ENCODE measurements at places on chromosomes 6 and 20. TPM values are rescaled to one million over a fixed set of nuclear protein-coding genes. Genes with fewer than 3 reads are reported as not detected.

DNA sequence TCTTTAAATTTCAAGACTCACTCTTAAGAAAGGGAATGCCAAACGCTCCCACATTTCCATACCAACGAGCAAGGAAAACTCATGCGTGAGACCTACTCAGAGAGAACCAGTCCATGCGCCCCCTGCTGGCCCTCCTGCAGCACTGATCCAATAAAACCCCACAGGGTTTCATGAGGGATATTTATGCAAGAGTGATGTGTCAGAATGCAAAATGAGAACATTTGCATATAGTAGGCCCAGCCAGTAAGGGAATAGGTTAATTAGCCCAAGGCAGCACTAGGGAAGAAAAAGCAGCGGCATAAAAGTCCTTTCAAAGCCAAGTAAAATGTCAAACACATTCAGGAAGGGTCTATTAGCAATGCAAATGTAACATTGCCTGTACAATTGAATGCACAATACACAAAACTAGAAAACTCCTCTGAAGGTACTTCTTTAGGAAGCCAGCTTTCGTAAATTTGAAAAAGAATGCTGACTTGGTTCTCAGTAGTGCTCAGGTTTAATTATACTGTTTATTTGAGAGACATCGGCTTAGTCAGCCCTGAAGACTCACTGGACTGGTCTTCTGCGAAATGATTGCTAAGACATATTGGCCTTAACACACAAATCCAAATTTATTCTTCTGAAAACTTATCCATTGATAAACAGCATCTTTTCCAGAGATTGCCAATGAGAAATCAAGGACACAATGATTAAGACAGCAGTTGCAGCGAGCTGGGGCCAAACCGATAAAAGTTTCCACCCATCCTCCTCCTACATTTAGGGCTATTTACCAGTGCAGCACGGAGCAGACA, 93.2 kb downstream of the GMPR start:
- peak; percentile 91 for DNase-seq

- no peak for DNase-seq
Measured at GRCh38 chr6:110622912-110623578, 146.6 kb upstream of the SLC22A16 start.

DNA sequence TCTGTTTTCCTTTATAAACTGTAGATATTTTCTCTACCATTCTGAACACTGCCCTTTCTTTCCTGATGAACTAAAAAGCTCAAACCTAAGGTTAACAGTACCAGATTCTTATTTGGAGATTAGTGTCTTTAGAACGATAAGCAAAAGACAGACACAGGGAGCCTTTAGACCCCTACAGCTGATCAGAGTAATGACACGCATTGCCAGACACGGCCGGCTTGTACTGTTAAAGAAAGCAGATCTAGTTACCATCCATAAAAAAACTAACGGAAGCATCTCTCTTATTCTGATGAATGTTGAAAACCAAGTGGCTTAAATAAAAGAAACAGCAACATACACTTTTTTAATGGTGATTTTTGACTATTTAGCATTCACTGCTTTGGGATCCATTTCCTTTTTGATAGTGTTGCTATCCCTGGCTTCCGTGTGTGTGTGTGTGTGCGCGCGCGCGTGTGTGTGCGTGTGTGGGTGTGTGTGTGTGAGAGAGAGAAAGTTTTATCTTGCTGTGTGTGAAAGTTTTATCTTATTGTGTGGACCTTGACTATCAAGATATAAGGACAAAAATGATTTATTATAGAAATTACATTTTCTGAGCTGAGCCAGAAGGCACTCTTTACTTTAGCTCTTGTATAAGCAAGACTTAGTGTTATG, 95.6 kb upstream of the SLC35B3 start:
- DNase-seq, result peak; percentile 54

- DNase-seq, result no peak
Measured at GRCh38 chr6:10373642-10374359, 41.1 kb downstream of the TFAP2A start.

GRCh38 chr6:1745814-1746213, 136.1 kb downstream of the FOXC1 start:
- DNase-seq, result no peak

DNA sequence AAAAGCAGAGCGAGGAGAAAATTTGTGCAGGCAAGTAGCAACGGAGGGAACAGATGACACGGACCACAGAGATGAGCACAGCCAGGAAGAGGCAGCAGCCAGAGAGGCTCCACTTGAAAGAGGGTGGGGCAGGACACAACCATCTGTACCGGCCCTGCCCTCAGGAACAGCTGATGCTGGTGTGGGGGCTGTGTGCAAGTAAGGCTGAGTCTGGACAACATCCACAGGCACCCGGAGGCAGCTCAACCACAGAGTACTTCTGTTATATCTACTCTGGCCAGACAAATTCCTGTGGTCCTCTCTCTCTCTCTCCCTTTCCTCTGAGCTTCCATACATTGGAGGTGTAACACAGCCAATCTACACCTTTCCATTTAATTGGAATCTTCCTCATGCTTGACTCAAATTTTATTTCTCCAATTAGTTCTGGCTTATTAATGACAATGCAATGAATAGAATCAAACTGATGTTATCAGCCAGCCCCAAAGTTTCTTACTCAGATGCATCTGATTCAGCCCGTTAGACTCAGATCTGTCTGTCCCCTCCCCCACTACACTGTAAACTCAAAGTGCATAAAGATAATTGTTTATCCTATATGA, 24.9 kb downstream of the KIF13A start:
- no peak for DNase-seq

DNA sequence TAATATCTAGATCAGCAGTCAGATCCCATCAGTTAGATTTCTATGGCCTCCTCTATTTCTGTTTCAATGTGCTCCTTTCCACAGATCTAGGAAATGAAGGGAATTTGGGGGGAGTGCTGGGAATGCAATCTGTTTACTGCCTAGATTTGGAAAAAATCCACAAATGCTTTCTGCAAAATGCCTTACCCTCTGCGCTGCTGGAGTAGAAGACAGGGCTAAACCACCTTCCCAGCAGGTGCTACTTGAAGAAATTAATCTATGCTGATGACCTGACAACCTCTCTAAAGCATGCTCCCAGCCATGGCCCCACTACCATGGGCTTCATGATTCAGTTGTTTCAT, 46.2 kb downstream of the LY86 start:
- peak; percentile 74 for DNase-seq

DNA sequence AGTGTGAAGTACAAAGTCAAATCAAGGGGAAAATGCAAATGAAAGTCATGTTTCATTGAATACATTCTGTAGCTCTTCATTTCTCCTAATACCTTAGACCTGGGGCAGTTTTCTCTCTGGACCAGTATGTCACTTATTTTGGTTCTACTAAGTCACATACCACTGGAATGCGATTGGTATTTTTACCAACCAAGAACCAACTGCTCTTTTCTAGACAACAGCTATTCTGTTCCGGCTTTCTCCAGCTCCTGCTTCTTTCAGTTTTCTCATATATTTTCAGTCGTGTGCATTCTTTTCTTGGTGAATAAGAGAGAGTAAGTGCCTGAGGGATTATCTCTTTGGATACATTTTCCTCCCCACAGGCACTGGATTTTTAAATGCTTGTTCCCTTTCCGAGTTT, 39.2 kb upstream of the SPACA1 start:
- no peak for DNase-seq

DNA sequence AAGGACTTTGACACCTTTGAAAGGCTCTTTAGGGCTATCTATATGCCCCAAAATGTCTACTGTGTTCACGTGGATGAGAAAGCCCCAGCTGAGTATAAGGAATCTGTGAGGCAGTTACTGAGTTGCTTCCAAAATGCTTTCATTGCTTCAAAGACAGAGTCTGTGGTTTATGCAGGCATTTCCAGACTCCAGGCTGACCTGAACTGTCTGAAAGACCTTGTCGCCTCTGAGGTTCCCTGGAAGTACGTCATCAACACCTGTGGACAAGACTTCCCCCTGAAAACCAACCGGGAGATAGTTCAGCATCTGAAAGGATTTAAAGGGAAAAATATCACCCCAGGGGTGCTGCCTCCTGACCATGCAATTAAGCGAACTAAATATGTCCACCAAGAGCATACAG, 65.2 kb downstream of the GCNT2 start:
- DNase-seq, result no peak

DNA sequence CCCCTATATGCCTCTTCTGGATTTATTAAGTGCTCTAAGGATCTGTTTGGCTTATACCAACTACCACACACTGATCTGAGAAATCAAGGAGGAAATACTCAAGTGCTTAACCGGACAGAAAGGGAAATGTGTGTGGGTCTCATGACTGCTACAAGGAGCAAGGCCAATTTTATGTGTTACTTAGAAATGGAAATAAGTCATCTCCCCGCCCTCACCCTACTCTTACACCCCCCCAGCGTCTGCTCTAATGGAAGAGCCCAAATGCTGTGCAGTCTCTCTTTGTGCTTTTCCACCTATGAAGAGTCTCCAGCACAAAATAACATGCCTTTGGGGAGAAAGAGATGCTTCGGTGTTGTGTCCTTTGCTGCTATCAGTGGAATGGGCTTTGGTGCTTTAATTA, 428.8 kb upstream of the ARID1B start:
- DNase-seq, result peak; percentile 93

GRCh38 chr20:51622004-51622874, 79.7 kb upstream of the NFATC2 start:
- DNase-seq, result no peak

The FRMD1 gene
- 0.40 TPM for total RNA-seq

The FRK gene
- 1.9 TPM for total RNA-seq

The ZSCAN23 gene
- 9.9 TPM for total RNA-seq

The CD93 gene
- total RNA-seq, result 33.4 TPM

The LAMA2 gene
- 172 TPM for total RNA-seq

The SPTLC3 gene
- 29.3 TPM for total RNA-seq

The ME1 gene
- 8.4 TPM for total RNA-seq

The VSX1 gene
- total RNA-seq, result 0.59 TPM

The TPD52L2 gene
- total RNA-seq, result 38.5 TPM

The NKX2-4 gene
- not detected for total RNA-seq

The HM13 gene
- total RNA-seq, result 40.5 TPM

The SOX4 gene
- total RNA-seq, result 41.8 TPM

The RBPJL gene
- 0.20 TPM for total RNA-seq
